ENCODE measurements at places on chromosomes 2 and 18.

- no peak for DNase-seq
These were observed 32.7 kb downstream of the RBM43 start for GRCh38 chr2:151228847-151229512.

DNA sequence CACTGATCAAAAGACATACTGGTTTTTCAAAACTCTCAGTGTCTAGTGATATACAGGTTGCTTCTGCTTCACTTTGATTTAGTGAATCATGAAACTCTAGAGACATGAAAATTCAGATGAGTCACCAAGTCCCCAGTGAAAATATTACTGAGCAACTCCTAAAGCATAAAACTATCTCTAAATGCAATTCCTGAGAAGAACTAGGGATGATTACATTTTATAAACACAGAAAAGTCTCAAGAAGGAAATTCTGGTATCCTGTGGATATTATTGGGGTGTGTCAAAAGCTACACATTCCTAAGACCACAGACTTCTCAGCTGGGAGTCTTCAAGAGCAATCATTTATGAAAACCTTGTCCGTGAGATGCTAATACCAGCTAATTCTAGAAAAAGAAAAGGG lies 9.7 kb downstream of the LRRTM4 start:
- no peak for DNase-seq

DNA sequence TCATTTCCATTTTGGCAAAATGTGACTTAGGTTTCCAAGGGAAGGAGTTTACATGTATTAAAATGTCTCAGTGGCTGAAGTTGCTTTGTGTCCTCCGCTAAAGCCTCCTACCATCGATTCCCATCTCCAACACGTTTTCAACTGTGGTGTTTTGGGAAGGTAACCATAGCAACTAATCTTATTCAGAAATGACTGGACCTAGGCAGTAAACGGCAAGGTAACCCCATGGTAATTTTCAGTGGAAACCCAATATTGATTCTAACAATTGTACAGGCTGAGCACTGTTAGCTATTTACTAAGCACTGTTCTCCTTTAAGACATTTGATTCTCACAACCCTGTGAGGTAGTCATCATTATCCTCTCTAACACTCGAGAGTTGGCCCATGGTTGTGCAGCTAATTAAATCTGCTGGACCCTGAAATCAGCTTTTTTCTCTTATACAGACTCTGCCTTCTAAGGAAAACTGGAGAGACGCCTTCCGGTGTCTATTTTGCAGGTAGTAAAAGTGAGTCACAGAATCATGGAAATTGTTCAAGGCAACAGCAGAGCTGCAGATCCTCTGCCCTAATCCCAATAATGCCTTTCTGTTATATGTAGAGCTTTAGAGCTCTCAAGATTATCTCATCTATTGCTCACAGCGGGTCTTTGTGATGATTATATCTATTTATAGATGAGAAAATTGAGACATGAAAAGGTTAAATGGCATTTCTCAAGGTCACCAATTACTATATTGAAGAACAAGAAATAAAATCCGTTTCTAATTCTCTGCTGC lies 36.2 kb downstream of the FASTKD2 start:
- DNase-seq = no peak

DNA sequence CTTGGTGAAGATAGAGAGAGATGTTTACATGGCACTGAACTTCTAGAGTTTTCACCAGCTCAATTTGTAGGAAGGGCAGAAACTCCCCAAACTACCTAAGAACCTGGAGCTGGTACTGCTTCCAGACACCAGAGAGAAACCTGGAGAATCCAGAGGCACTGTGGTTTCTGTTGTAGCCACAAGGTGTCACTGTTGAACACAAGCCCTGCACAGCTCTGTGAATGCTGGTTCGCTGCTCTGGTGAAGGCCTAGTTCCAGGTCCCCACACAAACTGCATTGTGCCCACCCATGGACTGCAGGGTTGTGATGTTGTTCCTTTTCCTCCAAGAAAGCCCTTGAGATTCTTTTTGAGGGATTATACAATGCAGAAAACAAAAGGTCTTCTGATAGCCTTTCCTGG lies 150.5 kb upstream of the HS6ST1 start:
- DNase-seq = peak; percentile 12

- no peak for DNase-seq
These were observed 29.1 kb upstream of the ZC3H15 start for GRCh38 chr2:186456941-186457340.

GRCh38 chr2:128834207-128834879 lies 515.7 kb upstream of the HS6ST1 start:
- DNase-seq = no peak

DNA sequence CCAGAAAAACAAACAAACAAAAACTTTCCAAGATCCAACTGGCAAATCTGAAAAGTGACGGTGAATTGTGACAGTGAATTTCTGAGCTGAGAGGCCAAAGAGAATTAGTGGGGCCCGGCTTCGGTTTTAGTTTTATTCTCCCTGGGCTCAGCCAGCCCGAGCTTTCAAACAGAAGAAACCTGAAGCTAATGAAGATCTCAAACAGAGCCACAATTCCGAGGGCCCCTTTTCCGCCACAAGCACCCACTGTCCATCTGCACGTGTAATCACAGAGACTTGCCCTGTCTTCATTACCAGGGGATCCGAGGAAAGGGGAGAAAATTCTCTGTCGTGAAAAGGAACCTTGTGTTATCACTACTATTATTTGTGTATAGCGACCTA lies 4.2 kb upstream of the ONECUT2 start:
- no peak for DNase-seq

DNA sequence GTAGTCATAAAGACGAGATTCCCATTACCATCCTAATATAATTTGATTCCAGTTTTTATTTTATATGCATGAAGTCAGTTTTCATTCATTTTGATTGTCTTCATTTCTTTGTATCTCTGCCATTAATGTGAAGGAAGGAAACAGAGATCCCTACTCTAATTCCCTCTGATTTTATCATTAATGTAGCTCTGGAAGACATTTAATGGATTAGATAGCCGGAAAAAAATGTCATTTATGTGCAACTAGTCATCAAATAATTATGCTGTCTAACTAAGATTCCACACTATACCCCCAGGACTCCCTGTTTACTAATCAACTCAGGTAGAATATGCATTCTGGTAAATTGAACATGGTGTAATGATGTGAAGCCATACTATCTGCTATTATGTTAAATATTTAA lies 19.9 kb downstream of the RHBDD1 start:
- DNase-seq = no peak

GRCh38 chr2:44009136-44009735 lies 13.4 kb upstream of the LRPPRC start:
- DNase-seq = no peak

GRCh38 chr2:72813841-72814240 lies 12.0 kb downstream of the EXOC6B start:
- DNase-seq = no peak

GRCh38 chr18:8741117-8741516 lies 35.8 kb downstream of the MTCL1 start:
- no peak for DNase-seq

DNA sequence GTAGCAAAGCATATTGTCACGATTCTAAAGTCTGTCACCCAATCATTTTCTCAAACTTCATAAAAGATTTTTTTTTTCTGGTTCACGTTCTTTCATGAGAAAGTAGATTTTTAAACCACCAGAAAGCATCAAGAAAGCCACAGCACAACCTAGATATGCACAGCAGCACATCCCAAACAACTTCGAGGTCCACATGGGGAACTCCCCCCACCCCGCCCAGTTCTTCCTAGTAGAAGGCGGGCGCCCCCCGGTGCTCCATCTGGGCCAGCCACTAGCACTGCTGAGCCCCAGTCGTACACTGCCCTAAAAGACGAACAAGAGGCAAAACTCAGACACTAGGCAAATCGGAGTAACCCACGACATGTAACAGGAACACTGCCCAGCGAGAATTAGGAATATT lies 15.5 kb downstream of the HDLBP start:
- peak; percentile 74 for DNase-seq

DNA sequence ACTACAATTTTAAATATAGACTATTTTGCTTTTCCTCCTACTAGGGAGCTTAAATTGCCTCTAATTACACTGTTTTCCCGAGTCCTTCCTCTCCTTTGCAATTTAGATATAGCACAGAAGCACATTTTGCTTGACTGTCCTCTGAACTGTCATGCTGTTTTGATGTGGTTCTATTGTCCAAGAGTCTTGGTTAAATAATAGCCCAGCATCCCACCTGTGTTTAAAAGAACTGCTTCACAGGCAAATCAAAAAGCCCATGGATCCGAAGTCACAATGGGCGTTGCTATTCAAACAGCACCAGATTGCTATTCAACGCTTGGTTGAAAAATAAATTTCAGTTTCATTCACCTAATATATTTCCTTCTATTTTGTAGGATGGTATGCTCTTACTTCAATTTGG lies 22.3 kb upstream of the ACTR3 start:
- DNase-seq = no peak

- DNase-seq = no peak
These were observed 1601.1 kb downstream of the SUCLG1 start for GRCh38 chr2:82857967-82858366.

GRCh38 chr2:120204022-120204405 lies 19.2 kb downstream of the TMEM185B start:
- no peak for DNase-seq

GRCh38 chr2:166610180-166610912 lies 116.3 kb upstream of the SCN7A start:
- DNase-seq = peak; percentile 20

DNA sequence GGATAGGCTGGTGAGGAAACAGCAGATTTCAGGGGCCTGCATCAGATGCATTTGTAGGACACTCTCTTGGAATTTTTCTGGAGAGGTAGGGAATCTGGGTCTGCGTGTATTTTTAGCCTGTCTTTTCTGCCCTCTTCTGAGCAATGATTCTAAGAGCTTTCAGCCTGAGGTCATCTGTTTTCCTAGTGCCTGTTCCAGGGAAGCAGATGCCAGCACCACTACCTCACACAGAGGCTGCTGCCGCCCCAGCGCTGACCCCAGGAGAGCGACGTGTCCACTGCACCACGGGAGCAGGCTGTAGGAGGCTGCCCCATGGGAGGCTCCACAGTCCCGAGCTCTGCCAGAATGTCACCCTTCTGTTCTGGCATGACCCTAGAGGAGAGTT lies 316.5 kb downstream of the CYP26B1 start:
- no peak for DNase-seq

GRCh38 chr2:43794956-43795355 lies 21.1 kb downstream of the DYNC2LI1 start:
- DNase-seq = no peak

DNA sequence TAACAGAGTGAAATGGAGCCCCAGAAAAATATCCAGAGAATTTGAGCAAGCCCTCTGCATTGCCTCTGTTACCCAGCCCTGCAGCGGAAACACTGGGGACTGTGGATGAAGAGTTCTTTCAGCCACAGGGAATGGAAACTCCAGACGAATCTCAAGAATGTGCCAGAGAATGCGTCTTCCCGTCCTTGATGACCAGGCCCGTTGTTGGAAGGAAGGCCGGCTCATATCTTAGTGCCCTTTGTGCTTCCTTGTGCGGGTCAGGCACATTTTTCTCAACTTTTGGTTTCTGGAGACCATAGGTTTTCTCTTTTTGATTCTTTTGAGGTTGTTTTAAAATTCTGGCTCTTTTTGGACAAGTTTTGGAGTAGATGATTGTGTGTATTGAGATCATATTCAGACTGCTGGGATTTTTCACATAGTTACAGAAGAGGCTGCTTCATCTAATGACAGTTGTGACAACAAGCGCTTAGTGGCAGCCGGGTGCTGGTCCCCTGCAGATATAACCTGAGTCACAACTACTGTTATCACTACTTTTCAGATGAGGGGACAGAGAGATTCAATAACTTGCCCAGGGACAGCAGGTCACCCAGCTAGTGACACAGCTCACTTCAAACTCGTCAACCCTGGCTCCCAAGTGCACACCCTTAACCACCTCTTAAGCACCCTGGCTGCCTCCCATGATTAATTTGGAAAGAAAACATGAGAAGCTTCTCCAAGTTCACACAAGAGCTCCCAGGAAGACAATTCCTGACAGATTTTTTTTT lies 15.7 kb downstream of the MAL start:
- DNase-seq = peak; percentile 50

DNA sequence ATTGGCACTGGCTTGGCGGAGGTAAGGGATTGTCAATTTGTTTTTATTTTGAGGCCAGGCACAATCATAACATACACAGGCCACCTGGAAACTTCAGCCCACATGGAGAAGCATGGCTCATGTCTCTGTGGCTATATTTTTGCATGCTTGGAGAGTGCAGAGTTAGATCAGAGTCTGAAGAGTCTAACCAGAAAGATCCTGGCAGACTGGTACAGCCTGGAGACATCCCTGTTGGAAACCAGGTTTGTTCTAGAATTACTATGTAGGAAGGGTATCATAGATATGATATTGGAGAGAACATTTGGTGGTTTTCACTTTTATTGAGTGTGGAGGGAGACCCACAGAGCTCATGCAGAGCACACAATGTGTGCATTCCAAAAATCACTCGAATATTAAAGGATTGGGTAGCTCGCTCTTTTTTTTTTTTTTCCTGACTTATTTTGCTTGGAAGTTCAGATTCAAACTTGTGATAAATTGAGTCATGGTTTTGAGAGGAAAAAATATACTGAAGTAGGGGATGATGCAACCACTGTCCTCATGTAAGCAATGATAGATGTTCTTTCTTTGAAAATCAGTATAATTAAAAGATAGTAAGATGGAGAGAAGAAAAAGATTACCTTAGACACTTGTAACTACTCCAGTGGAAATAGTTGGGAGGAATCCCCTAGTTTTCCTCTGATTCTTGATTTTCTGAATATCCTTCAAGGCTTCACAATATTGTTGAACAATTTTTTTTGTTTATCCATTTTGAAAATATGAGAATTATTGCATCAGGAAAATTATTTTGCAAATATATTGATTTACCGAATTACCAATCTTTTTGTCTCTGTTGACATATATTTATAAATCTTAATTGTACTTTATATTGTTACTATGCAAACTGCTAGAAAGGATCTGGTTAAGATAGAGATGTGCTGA lies 185.7 kb upstream of the ZEB2 start:
- no peak for DNase-seq

- no peak for DNase-seq
These were observed 12.1 kb upstream of the TPO start for GRCh38 chr2:1400943-1401735.

DNA sequence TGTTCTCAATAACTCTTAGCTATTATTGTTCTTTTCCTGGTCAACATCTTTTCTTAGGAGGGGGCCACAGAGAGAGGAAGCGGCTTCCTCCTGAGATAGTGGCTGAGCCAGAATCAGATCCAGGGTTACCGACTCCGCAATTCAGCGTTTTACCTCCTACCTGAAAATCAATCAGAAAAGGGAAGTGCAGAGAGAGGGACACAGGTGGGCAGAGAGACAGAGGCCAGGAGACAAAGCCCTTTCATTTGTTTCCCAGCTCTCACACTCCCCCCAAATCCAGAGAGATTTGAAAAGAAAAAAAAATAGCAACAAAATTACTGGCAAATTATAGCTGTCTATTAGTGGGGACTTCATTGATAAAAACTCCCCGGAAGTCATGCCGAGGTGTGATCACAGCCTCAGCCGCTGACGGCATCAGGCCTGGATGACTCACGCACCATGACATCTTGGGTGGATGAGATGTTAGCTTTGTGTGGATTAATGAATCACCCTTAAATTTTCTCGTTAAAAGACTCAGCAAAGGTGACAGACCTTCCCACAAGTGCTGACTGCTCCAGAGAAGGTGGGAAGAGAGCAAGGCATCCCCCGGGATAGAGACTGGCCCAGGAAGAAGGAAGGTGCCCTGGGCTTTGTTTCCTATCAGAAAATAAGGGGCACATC lies 120.7 kb downstream of the LOXHD1 start:
- peak; percentile 15 for DNase-seq
